ENCODE measurements at places on chromosomes 6 and 20.
A peak's percentile ranks its signal among the peaks of the same experiment; 100 is the strongest.

DNA sequence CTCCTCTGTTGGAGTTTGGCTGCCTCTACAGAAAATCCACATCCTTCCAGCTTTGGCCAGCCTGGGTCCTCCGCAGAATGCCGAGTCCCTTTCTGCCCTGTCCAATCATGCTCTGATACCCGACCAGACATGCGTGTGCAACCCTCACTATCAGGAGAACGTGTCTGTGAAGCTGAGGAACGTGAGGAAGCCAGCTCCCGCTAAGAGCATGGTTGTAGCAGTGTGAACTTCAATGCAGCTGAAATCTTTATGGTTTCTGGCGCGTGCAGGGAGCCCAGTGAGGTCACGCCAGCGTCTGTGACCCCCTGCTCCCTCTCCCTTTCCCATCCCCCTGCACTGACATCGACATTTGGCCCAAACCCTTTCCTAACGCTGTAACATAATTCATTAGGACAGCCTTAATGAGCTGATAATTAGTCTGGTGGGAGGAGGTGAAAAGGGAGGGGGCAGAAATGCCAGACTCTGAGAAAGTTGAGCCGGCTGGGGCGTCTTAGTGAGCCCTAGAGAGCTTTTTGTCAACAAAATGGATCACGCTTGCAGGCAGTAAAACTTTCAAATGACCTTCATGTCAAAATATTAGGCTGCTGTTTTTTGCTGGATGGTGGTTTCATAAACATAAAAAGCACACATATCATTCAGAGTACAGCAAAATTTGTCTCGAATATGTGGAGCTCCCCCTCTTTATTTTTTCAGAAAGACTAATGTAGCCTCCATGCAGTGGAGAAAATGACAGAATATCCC is 423.3 kb downstream of the QKI start:
- DNase-seq = no peak

DNA sequence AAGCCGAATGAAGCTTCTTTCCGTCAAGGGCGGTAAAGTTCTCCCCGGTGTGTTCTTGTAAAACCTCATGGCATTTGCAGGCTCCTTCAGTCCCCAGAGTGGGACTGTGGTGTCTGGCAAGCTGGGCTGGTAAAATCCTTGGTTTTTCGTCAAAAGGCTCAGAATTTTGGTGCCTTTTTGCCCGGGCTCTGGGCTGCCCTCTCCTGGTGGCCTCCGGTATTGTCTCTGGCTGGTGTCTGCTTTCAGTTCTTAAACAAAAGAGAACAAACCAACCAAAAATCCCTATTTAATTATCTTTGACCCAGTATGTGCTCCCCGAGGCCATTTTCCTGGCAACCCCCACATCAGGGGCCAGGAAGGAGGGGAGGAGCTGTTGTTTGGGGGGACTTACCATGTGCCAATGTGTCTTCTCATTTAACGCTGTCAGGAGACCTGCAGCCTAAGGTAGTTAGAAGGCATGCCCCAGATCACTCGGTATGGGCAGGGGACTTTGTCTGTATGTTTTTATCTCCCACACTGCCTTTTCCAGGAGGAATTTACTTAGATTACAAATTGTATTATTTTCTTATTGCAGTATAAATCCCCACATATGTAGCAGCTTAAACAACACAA is 11.1 kb downstream of the CDH4 start:
- peak; percentile 31 for DNase-seq

GRCh38 chr6:24950218-24950941 is 14.6 kb upstream of the RIPOR2 start:
- no peak for DNase-seq

GRCh38 chr20:55173601-55174000 is 698.2 kb downstream of the DOK5 start:
- no peak for DNase-seq

- DNase-seq = no peak
Observed at GRCh38 chr6:91278416-91278815, 691.5 kb upstream of the MAP3K7 start.

DNA sequence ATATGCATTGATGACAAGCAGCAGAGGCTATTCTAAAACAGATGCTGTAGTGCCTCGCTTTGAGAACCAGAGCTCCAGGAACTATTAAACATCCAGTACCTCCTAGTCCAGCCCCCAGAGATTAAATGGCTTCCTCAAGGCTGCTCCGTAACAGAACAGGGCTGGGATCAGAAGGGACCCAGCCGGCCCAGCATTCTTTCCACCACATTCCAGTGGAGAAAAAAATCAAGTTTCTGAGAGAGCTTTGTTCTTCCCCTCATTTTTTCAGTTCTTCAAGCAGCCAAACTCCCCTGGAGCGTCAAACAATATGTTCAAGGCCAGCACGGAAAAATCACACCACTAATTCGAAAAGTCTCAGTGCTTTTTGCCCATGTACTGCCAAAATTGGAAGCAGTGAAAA is 5.8 kb upstream of the STMND1 start:
- DNase-seq = no peak

DNA sequence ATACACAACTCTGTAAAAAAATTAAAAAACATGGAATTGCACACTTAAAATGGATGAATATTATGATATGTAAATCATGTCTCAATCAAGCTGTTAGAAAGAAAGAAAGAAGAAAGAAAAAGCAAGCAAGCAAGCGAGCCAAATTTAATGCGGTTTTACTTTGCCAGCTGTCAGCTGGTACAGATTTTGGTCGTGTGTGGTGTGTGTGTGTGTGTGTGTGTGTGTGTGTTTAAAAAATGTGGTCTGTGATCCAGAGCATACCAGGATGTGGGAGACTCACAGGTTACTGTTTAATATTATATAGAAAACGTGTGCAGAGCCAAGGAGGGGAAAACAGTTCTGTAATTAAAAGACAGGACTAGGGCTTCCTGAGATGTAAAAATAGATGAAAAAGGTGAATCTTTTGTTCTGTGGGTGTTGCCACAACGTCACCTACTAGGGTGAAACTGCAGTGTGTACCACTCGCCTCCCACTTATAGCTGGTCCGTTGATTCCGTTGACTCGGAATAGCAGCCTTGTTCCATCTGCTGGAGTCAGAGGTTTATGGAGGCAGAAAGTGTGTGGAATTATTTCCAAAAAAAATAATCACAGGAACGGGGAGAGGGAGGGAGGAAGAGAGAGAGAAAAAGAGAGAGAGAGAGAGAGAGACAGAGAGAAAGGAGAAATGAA is 197.7 kb downstream of the BCAS1 start:
- DNase-seq = peak; percentile 59

DNA sequence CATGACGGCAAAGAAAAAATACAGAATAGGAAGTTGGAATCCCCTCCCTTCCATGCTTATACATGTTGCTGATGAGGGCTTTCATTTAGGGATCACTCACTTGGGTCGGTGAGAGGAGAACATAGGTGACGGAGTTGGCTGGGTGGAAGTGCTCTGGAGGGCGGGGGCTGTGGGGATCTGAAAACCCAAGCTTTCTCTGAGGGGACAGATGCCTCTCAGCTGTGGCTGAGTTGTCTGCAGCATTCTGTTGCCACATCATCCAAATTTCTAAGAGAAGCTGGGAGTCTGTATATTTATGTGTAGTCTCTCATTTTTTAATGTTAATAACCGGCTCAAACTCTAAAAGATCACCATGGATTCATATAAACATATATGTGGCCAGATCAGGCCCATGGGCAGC is 141.5 kb downstream of the PLCB4 start:
- no peak for DNase-seq

- DNase-seq = no peak
Observed at GRCh38 chr6:161139766-161140553, 133.9 kb downstream of the AGPAT4 start.

DNA sequence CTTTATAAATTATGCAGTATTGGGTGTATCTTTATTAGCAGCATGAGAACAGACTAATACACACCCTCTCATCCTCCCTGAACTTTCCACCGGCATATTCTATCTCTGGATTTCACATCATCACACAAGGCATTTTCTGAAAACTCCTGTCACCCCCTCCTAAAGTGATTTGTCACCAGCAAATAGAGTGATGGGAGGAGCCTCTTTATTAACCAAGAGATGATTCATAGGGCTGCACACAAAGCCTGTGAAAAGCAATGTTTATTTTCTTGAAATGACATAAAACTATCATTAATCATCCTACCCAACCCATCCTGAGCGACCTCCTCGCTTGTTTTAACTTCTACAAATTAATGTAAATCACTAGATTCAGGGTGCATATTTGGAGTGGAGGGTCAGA is 394.7 kb upstream of the SULF2 start:
- no peak for DNase-seq

DNA sequence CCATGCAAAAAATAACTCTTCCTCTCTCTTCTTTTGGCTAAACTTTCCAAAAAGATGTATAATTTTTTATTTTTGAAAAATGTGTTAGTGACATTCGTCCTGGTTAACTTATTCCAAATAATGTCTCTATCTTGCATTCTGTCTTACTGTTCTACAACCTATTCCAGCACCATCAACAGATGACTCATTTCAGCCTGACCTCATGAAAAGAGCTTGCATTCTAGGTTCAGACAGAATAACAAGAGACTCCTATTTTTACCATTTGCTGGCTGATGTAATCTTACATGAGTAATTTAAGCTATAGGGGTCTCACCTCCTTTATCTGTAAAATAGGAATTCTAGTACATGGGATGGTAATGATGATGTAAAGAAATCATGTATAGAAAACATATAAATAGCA is 109.0 kb downstream of the FUT9 start:
- DNase-seq = no peak

GRCh38 chr6:25670208-25670607 is 18.2 kb downstream of the SCGN start:
- no peak for DNase-seq

GRCh38 chr6:131367206-131367873 is 205.7 kb upstream of the ARG1 start:
- no peak for DNase-seq

DNA sequence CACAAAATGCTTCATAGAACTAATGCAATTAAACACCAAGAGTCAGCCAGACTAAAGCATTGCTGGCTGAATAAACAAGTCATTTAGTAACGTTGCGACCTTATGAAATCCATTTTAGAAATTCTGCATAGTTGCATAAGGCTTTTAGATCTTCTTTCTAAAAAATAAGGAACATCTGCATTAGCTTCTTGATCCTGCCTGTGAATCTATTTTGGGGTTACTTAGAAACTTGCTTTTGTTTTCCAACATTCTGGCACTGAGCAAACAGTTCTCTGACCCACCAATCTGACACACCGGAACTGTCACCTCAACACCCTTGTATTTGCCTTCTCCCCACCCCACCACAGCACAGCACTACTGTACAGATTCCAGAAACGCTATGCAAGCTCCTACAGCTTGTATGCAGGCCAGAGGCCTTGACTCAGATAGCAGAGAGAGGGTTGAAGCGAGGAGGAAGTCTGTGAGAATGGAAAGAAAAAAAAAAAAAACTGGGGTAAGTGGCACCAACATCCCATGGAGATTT is 55.0 kb downstream of the KIF13A start:
- no peak for DNase-seq

DNA sequence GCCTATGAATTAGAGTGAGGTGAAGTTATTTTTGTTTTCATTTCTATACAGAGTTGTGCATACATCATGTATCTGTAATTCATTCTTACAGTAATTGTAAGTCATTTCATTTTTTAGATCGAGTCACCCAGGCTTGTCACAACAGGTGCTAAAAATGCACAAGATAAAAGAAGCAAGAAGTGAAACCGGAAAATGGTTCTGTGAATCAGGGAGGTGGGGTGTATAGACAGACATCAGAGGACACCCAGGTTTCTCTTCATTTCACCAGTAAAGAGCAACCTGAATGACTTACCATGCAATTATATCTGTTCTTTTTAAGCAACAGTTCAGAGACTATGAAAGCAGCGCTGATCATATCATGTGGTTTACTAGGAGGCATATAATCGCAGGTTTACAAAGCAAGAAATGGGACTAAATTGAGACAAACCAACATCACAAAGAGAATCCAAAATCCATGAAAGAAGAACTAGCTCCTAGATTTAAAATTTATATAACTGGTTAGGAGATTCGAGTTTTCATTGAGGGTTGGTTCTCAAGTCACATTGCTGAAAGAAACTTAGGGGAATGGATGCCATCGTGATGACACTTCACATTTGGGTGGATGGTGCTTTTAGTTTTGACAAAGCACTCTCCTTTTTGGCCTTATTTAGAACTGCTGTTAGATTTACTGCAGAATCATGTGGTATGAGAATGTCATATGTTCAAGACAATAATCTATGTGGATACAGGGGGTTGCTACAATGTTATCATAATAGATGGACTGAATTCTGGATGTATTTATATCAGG is 27.9 kb upstream of the TBC1D7 start:
- DNase-seq = peak; percentile 83

GRCh38 chr6:5818959-5819358 is 187.8 kb downstream of the NRN1 start:
- no peak for DNase-seq

GRCh38 chr6:101477436-101477835 is 83.9 kb downstream of the GRIK2 start:
- no peak for DNase-seq

GRCh38 chr6:72894091-72894490 is 272.2 kb downstream of the KCNQ5 start:
- DNase-seq = no peak

DNA sequence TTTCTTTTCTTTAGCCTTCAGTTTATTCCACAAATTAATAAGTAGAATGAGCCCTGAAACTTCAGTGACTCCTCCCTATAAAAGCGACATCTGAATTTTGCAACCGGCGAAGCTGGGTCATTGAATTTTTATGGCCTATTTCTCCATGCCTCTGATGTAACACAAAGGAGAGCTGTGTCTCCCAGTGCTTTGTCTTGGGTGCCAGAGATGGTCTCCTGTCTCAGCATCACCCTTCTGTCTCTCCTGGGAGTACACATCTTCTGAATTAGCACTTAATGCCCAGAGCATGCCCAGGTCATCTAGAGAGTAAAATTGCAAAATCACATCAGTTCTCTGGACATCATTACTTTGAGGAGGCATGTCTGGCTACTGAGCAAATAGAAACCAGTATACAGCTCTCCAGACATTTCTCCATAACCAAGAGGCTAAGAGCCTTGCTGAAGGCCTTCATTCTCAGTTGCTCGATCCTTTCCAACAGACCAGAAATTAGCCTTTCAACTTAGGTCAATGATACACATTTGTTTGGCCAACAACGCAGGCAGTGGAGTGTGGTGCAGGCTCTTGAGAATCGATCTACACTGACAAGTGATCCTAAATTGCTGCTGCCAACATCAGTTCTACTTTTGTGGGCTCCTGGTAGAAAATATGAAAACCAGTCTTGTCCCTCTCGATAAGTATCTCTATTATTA is 176.0 kb upstream of the FOXQ1 start:
- no peak for DNase-seq

DNA sequence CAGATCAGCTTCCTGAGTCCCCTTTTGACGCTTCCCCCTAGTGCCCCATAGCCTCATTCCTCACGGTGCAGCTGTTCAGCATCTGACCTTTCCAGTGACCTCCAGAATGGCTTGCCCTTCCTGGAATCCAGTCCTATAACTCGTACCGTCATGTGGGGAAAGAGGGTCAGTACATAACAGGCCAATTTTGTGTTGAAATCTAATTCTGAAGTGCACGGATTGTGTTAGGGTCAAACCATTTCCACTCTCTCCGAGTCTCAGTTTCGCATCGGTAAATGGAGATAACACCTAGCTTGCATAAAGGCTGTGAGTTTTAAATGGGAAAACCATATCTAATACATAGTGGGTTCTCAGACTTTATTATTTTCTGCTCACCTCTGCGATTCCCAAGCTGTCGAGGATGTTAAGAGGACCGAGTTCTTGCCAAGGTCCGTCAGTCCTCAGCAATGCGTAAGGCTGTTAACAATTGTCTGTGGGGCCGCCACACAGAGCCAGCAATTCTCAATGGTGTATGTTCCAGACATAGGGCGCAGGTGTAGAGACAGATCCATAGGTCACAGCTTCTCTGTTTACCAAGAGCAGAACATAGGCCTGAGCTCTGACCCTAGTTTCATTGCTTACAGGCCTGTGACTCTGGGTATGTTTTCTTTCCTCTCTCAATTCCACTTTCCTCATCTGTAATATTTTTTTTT is 45.5 kb upstream of the CCR6 start:
- DNase-seq = no peak
